A549 treated with CORT108297 at 1 μM for 4 hours (cell line): ENCODE measurements at places on chromosomes 1 and 21. TPM values are rescaled to one million over a fixed set of nuclear protein-coding genes. Genes with fewer than 3 reads are reported as not detected.

FCER1G gene
- total RNA-seq, result 0.16 to 0.36 TPM in 2 of 5 replicates, not detected in the others

SLAMF7 gene
- 1.4 to 2.5 TPM (median 1.9 TPM) in 5 replicates for total RNA-seq

GPR161 gene
- 9.5 to 17.8 TPM (median 15.2 TPM) in 5 replicates for total RNA-seq

AMY1C gene
- not detected in 5 replicates for total RNA-seq

CDC14A gene
- total RNA-seq, result 2.3 to 2.8 TPM (median 2.5 TPM) in 5 replicates

ERG gene
- total RNA-seq, result not detected in 5 replicates

CFHR1 gene
- 0.20 to 0.27 TPM in 2 of 5 replicates, not detected in the others for total RNA-seq

CLCA4 gene
- not detected in 5 replicates for total RNA-seq

LRRC7 gene
- total RNA-seq, result not detected in 5 replicates

ZCCHC17 gene
- total RNA-seq, result 21.8 to 26.7 TPM (median 23.2 TPM) in 5 replicates
